Stimulated activated naive CD8-positive, alpha-beta T cell treated with anti-CD3 and anti-CD28 coated beads, Interleukin-15, Interleukin-2, amounts not matched to agents 100 U/mL and 50 U/mL, for 24 hours (primary cell): ENCODE measurements at places on chromosomes 12 and 14.

- DNase-seq: peak; percentile 77
Observed at GRCh38 chr14:73741386-73741875, 27.2 kb upstream of the PNMA1 start.

- DNase-seq: no peak
Observed at GRCh38 chr12:80313209-80313608, 130.8 kb upstream of the PTPRQ start.

DNA sequence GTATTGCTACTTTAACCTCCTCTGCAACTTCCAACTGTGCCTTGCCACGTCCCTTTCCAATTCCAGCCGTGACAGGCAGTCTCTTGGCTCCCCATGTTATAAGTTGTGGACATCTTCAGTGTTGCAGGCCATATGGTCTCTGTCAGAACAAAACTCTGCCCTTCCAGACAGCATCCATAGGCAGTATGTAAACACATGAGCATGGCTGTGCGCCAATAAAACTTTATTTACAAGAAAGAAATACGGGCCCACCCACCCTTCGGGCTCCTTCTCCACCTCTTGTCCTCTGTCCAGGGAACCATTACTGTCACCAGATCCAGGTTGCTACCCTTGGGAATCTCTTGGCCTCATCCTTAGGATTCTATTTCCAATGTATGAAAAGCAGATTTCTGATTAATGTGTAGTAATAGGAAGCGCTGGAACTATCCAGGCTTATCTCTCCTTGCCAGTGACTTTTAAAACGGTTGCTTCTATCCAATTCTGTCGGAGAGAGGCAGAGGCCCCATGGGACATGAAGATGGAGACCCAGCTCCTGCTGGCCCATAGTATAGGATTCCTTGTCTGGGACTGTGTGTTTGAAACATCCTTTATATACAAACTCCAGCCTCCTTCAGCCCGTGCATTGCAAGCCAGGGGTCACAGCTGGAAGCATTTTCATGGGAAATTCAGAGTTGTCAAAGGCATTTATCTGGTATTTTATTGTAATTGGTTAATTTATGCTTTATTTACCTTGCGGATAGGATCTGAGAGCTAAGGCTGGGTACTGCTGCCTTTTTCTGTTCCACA lies 114.4 kb downstream of the ZNF664 start:
- DNase-seq: no peak

DNA sequence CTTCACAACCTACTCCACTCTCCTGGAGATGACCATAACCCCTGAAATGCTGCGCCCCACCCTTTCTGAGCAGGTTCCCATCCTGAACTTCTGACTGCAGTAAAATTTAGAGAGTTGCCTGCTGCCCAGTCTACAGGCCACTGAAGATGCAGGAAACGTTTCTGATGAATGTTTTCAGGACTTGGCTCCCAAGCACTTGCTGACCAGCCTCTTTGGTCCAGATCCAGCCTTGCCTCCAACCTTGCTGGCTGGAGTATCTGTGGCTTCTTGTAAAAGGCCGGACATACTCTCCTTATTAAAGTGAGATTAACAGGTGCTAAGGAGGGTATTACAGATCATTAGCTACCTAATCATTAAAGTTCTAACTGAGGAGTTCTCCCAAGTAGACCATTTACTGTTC lies 70.3 kb upstream of the STXBP6 start:
- DNase-seq: no peak

DNA sequence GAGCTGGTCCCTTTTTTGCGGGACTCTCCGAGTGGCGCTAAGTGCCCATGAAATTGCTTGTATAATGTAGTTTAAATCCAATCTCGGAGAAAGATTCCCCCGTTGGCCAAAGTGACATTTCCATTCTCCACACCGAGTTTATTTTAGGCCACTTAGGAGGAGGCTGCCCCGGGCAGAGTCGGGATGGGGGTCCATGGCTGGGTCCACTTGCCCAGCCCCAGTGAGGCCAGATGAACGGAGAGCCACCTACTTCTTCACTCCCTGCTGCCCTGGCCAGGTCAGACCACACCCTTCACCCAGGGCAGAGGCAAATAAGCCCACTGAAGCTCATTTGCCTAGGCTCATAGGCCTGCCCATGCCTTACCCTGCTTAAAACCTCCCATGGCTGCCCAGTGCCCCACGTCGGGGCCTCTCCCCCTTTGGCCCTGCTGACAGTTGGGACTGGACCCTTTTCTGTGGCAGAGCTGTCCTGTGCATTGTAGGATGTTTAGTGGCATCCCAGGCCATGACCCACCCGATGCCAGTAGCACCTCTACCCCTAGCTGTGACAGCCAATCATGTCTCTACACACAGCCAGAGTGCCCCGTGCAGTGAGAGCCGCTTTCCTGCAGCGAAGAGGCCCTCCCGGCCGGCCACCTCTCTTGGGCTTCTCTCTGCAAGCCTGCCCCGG lies 51.3 kb downstream of the FAM222A start:
- DNase-seq: no peak
